ENCODE measurements at places on chromosomes 3 and 15.

GRCh38 chr15:89707577-89707976, 17.0 kb downstream of the WDR93 start:
- DNase-seq: no peak

GRCh38 chr3:79724206-79724605, 43.6 kb downstream of the ROBO1 start:
- no peak for DNase-seq

- no peak for DNase-seq
These were observed 57.8 kb downstream of the NEK10 start for GRCh38 chr3:27311400-27311799.

DNA sequence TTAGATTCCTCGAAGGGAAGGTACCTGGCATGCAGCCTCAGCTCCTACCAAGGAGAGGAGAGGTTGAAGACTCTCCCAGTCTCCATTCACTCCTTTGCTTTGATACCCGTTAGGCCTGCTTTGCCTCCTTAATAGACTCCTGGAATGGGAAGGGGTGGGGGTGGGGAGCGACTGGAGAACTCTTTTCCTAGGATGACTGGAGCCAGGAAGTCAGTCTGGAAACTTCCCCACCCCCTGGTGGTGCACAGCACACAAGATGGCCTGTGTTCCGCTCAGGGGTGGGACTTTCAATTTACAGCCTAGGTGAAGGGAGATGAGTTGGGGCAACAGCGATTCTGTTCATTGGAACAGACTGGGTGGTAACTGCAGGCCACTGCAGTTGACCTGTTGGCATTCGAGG, 21.4 kb upstream of the CELF6 start:
- no peak for DNase-seq

GRCh38 chr15:39427705-39428104, 153.2 kb upstream of the THBS1 start:
- no peak for DNase-seq

DNA sequence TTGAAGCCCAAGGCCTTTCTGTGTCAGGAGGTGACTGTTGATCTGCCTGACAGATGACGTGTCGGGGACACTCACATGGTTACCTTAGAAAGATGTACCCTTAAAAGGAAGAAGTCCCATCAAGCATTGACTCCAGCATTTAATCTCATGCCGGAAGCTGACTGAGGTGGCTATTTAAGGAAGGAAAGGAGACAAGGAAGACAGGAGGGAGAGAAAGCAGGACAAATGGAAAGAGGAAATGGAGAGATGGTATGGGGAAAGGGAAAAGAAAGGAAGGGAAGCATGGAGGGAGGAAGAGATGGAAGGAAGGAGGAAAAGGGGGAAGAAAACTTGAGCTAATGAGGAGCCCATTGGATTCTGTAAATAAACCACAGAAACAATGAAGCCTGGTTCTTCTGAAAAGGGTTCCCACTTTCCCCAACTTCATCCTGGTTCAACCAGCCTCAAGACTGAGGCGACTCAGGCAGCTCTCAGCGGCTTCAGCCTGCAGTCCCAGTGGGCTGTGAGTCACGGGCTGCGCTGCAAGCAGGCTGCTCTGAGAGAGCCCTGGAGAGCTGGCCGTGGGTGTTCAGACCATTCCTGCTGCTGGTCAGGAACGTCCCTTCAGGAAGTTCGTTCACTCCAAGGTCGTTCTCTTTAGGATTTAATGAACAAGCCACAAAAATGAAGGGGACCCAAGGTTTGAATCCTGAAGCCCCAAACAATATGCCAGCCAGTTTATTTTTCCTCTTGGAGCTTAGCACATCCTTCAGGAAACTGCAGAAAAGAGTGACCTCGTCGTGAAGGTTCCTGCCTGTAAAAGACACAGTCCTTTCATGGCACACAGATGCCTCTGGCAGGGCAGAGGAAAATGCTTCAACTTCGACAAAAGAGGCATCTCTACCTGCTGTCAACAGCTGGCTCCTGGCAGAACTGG, 69.6 kb upstream of the THBS1 start:
- DNase-seq: no peak

GRCh38 chr3:130900959-130901358, 7.1 kb downstream of the ATP2C1 start:
- DNase-seq: no peak

- DNase-seq: no peak
These were observed 11.6 kb downstream of the FSIP1 start for GRCh38 chr15:39770748-39771689.

DNA sequence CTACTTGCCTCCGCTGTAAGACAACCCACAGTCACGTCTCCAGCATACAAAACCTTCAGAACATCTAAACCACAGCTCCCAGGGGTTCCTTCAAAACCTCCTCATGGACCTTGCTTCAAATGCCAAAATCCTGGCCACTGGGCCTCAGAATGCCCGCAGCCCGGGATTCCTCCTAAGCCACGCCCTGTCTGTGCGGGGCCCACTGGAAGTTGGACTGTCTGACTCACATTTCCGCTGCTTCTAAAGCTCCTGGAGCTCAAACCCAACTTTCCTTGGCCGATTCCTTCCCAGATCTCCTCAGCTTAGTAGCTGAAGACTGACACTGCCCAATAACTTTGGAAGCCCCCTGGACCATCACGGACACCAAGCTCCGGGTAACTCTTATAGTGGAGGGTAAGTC, 17.9 kb upstream of the OR5H6 start:
- DNase-seq: no peak

DNA sequence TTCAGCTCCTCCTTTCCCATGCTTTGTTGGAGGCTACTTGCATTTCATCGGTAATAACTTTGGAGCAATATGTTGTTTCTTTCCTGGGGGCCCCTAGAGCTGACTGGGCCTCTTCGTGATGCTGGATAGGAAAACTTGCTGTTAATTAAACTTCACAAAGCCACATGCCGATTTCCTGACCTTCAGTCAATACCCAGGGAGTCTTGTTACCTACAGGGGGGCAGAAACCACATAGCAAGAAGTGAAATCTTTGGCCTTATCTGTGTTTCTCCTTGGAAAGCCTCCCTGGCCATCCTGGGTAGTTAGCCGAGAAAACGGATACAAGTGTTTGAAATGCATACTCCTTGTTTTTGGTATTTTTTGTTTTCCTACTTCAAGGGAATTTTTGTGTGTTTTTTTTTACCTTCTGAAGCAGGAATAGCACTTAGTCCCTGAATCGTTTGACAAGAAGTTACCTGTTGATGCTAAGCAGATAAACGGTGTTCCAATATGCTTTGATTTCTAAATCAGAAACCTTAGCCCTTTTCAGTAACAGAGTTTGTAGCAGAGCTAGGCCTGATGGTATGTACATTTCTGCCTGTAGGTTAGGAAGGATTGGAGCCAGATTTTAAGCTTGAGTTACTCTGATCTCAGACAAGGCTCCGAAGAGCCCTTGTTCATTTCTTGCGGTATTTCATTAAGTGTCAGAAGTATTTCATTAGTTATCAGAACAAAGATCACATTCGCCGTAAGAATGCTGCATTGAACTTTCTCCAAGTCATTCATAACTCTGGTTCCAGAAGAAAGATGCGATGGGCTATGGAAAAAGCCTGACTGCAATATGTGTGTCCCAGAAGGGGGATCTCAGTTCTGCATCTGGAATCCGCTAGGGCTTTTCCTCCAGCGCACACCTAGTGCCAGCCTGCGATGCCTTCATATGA, 111.5 kb downstream of the THSD4 start:
- DNase-seq: no peak

DNA sequence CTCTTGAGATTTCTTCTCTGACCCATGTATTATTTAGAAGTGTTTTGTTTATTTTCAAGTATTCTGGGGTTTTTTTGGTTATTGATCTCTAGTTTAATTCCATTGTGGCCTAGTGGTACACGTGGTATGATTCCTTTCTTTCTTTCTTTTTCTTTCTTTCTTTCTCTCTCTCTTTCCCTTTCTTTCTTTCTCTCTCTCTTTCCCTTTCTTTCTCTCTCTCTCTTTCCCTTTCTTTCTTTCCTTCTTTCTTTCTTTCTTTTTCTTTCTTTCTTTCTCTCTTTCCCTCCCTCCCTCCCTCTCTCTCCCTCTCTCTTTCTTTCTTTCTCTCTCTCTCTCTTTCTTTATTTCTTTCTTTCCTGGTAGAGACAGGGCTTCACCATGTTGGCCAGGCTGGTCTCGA, 85.7 kb upstream of the UBE2E1 start:
- no peak for DNase-seq

DNA sequence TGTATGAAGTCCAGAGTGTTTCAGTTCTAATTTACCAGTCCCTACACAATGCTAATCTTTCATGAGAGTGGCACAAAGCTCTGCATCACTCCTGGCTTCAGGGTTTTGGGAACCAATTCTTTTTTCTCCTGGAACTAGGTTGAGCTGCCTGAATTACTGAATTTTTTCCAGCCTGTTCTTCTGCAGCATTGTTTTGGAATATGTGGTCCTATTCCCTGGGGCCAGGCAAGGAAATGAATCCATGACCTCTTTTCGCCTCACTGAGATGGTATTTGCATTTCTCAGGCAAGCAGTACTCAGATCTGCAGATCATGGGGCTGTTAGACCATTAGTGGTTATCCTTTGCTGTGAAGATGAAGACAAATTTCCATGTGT, 25.6 kb upstream of the GPR171 start:
- no peak for DNase-seq

DNA sequence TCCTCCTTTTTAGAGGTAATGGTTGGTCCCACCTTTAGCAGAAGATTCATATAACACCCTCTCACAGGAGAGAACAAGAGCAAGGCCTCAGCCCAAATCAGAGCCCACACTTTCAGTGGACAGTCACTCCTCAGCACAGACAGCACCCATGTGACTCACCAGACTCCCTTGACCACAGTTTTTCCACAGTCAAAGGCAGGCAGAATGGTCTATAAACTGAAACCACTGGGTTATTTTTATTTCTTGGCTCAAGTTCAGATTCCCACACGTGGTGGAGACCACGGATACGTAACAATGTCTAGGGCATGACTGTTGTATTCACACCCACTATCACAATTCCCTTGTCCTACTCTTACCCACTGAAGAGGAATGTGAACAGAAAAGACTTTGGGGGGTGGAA, 237.8 kb upstream of the UBE2E1 start:
- DNase-seq: no peak

GRCh38 chr15:100073982-100074381, 267.8 kb downstream of the ADAMTS17 start:
- DNase-seq: no peak

GRCh38 chr3:188319569-188319968, 165.6 kb downstream of the LPP start:
- DNase-seq: no peak

- no peak for DNase-seq
These were observed 38.4 kb downstream of the RASGRF1 start for GRCh38 chr15:79051941-79052731.

DNA sequence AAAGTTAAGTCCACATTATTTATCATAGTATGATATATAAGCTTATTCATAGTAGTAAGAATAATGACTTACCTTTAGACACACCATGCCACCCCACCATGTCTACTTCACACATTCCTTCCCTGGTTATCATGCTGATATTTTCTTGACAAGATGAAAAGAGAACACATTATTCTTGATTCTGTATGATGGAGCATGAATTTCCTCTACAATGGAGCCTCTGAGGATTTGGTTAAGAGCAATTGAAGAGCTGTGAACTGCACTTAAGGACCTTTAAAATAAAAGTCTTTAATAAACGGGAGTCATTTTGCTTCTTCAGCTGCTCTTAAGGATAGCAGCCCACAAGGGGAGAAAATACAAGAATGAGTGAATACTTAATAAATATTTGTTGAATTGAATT, 226.7 kb downstream of the CADM2 start:
- DNase-seq: no peak

GRCh38 chr3:95752199-95752598, 1062.2 kb upstream of the EPHA6 start:
- no peak for DNase-seq

GRCh38 chr3:172098698-172099494, 59.5 kb downstream of the FNDC3B start:
- DNase-seq: no peak

DNA sequence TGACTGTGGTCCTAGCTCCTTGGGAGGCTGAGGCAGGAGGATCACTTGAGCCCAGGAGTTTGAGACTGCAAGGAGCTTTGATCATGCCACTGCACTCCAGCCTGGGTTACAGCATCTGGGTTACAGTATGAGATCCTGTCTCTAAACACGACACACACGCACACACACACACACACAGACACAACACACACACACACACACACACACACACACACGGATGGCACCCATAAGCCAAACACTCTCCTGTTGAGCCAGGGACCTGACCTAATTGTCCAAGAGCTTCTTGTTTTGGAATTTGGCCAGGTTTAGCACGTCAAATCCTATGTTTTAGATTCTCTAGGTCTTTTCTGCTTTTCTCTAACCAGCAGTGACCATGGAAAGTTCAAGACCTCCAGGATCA, 26.8 kb downstream of the EID1 start:
- DNase-seq: no peak

- DNase-seq: no peak
These were observed 17.8 kb downstream of the TBL1XR1 start for GRCh38 chr3:177179281-177180067.

DNA sequence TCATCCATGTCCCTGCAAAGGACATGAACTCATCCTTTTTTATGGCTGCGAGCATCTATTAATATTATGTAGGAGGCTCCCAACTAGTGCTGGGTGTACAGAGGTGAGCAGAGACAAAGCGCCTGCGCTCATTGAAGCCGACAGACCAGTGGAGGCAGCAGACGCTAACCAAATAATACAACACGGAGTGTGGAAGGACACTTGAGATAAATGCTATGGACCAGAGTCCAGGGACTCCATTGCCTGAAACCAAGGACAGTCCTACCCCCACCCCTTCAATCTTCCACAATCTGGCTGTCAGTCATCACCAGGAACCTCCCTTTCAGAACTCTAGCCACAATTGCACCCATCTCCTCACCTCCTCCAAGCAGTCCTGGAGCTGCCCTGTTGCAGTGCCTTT, 41.5 kb downstream of the KLHL6 start:
- DNase-seq: no peak

GRCh38 chr3:4061195-4061594, 242.0 kb upstream of the SETMAR start:
- no peak for DNase-seq

DNA sequence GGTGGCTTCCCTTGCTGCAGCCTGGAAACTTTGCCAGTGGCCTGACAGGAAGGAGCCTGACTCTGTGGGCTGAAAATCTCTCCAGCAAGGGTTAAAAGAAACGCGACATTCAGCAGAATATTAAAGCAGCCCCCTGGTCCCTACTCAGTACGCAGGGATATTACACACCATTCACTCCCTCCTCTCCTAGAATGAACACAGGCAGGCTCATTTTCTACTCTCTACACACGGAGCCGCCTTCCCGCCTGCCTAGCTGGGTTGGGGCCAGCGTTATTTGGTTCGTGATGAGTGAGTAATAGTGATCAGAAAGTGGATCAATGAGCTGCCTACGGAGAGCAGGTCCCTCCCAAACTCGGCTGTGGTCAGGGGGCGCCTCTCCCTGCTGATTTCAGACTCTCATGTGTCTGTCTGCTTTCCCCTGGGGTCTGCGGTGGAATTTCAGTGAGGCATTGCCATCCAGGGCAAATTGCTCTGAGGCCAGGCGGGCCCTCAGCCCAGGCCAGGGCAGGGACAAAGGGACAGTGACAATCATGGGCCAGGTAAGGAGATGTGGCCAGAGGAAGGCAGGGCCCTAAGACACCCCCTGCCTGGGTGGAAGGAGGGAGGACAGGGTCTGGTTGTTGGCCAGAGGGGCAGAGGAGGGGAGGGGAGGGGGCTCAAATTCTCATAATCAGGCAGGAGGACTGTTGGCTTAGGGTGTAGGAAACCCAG, 2.8 kb downstream of the EPHB1 start:
- DNase-seq: no peak

GRCh38 chr3:123698813-123699212, 114.0 kb upstream of the HACD2 start:
- no peak for DNase-seq

GRCh38 chr3:144762091-144762490, 790.5 kb downstream of the DIPK2A start:
- DNase-seq: no peak
